ENCODE measurements at places on chromosomes 16 and 17.

DNA sequence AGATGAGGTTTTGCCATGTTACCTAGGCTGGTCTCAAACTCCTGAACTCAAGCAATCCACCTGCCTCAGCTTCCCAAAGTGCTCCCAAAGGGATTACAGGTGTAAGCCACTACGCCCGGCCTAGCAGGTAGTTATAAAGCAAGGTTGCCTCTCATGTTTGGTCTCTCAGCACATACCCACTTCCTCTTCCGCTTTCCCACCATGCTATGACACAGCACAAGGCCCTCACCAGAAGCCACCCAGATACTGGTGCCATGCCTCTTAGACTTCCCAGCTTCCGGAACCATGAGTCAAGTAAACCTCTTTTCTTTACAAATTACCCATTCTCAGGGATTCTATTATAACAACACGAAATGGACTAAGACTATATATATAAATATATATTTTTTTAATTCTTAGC is 143.6 kb downstream of the COPRS start:
- DNase-seq: no peak

DNA sequence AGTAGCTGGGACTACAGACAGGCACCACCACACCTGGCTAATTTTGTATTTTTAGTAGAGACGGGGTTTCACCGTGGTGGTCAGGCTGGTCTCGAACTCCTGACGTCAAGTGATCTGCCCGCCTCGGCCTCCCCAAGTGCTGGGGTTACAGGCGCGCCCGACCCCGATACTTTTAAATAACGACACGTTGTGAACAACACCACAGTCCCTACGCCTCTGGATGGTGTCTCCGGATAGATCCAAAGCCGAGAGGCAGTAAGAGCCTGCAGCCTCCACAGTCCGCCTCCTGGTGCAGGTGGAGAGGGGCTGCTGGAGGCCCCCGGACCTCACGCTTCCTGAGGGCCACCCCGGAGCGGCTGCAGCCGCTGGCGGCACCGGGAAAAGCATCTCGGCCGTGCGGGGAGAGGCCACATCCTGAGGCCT is 741 bp upstream of the TLCD3A start:
- DNase-seq: no peak

DNA sequence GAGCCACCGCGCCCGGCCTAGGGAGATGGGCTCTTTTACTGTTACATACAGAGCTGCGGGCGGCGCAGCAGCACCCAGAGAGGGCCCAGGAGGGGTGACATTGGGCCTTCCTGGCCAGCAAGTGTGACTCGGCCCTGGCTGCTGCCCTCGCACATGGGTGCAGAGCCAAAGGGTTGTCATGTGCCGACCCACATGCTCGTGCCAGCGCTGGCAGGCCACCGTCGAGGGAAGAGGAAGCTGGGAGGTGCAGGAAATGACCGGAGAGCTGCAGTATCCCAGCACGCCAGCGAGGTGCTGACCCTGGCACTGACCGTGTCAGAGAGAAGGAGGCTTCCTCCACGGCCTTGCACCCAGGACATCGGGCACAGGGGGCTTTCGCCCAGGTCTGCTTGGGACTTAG is 8.0 kb downstream of the ENDOV start:
- DNase-seq: no peak

DNA sequence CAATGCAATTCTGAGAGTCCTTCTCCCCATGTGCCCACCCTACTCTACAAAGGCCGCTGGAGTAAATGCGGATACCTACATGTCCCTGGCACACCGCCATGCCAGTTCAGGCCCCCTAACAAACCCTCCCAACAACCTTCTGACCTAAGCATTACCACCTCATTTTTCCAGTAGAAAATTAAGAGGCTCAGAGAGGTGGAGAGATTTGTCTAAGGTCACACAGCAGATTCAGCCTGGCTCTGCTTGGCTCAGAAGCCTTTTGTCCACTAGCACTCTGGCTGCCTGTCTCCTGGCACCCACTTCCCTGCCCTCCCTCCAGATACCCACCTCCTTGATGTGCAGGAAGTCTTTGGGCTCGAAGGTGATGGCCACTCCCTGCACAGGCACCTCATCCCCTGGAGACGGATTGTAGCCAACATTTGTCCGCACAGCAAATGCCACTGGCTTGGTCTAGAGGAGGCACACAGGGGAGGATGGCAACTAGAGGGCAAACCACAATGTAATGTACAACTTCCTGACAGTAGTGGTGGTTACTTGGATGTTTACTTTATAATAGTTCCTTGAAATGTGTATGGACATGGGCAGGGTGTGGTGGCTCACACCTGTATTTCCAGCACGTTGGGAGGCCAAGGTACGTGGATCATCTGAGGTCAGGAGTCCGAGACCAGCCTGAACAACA is 10.2 kb downstream of the CACNB1 start:
- no peak for DNase-seq

DNA sequence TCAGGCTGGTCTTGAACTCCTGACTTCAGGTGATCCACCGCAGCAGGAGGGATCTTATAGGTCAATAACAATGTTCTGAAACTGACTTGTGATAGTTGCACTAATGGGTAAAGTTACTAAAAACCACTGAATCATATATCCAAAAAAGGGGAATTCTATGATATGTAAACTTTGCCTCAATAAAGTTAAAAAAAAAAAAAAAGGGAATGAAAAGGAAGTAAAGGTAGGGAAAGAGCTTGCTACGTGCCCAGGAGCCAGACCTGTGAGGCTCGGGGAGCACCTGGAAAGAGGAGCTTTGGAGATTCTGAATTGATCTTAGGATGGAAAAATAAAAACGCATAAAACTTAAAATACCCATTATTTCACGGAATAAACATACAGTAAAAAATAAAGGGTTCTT is 20.8 kb upstream of the TRAP1 start:
- no peak for DNase-seq

DNA sequence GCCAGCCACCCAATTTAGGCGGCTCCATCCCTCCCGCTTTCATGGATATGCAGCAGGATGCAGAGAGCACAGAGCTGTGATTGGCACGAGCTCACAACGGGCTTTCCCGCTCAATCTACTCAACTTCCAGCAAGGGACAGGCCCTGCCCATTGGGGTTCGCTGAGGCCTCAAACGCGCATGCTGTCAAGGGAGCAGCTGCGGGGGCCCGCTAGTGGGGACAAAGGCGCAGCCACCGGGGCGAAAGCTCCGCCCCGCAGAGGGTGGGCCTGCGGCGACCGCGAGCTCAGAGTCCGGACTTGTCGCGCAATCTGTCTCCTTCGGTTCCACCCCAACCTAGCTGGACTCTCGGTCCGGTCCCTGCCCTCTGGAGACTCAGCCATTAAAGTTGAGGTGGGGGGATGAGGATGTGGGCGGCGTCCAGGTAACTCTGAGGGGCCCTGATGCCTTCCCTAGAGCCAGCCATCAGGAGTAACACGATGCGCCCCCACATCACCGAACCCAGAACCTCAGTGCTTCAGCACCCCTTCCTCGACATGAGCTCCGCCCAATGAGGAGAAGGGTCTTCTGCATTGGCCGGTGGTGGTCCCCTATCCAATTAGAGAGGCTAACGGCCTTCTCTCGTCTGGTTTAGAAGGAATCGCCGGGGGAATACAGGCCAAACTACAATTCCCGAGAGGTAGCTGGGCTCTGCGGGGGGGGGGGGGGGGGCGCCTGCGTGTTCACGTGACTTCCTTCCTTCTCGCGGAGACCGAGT is 489 bp upstream of the NFATC3 start:
- DNase-seq: peak; percentile 42

DNA sequence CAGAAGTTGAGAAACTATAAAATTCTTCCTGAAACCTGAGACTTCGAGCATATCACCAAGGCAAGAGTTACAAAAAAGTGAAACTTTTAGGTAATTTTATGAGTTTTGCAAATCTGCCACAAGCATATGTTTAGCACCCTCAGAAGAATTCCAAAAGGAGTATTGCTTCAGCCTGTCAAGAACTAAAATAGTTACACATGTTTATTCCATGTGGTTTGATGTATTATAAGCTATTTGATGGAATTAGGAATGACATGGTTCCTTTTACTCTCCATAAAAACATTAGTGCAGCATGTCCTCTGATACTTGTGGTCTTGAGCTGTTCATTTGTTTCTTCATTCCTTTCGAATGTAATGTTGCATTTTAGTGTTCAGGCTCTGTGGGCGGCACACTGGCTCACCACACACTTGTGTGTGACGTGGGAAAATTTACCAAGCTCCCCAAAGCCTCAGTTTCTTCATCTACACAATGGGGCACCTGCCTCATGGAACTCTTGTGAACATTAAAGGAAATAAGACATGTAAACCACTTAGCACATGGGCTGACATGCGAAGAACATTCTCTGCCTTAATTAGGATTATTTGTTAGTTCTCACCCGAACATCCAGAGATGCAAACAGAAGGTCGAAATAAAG is 204.2 kb upstream of the FOXF1 start:
- no peak for DNase-seq

DNA sequence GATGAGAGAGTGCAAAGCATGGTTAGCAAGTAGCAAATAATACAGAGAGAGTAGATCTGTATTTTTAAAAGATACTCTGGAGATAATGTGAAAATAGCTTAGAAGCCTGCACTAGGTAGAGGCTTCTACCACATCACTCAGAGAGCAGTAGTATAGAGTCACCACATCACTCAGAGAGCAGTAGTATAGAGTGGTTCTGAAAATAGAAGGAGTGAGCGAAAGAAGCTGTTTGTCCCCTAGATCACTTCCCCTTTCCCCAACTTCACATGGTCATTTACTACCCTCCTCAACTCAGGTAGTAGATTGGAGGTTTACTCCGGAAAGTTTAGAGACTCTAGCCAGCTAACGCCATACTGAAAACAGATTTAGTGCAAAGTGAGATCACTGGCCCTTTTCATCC is 17.1 kb downstream of the DGKE start:
- no peak for DNase-seq

DNA sequence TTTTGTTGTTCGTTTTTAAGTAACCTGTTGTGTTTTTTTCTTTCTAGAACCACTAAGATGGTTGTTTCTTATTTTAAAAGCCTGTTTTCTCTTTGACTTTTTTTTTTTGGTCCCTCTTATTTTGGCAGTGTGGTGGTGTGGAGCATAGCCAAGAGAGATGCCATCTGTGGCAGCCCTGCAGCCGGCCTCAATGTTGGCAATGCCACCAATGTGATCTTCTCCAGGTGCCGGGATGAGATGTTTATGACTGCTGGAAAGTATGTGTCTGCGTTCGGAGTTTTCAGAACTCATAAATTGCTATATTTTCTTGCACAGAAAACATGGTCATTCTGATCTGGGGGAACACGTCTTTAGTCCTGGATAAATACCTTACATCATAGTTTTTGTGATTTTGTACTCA is 17.6 kb downstream of the CFAP52 start:
- no peak for DNase-seq

- DNase-seq: no peak
Measured at GRCh38 chr17:17054636-17055035, 12.4 kb downstream of the MPRIP start.

- no peak for DNase-seq
Measured at GRCh38 chr16:47359478-47359877, 101.4 kb downstream of the ITFG1 start.

GRCh38 chr17:80647746-80648145 is 103.1 kb downstream of the RPTOR start:
- no peak for DNase-seq

DNA sequence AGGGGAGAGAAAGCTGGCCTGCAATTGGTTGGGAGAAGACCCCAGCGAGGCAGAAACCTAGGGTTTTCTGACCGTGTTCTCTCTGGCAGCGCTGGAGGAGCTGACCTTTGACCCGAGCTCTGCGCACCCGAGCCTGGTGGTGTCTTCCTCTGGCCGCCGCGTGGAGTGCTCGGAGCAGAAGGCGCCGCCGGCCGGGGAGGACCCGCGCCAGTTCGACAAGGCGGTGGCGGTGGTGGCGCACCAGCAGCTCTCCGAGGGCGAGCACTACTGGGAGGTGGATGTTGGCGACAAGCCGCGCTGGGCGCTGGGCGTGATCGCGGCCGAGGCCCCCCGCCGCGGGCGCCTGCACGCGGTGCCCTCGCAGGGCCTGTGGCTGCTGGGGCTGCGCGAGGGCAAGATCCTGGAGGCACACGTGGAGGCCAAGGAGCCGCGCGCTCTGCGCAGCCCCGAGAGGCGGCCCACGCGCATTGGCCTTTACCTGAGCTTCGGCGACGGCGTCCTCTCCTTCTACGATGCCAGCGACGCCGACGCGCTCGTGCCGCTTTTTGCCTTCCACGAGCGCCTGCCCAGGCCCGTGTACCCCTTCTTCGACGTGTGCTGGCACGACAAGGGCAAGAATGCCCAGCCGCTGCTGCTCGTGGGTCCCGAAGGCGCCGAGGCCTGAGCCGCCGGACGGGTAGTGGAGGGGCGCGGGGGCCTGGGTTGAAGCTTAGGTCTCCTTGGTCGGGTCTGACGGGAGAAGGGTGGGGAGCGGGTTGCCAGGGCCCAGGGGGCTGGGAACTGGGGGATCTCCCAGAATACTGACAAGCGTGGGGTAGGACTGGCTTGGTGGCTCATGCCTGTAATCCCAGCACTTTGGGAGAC is 7.4 kb upstream of the PYDC1 start:
- no peak for DNase-seq

GRCh38 chr17:35499548-35499947 is 37.9 kb downstream of the SLFN12L start:
- no peak for DNase-seq

DNA sequence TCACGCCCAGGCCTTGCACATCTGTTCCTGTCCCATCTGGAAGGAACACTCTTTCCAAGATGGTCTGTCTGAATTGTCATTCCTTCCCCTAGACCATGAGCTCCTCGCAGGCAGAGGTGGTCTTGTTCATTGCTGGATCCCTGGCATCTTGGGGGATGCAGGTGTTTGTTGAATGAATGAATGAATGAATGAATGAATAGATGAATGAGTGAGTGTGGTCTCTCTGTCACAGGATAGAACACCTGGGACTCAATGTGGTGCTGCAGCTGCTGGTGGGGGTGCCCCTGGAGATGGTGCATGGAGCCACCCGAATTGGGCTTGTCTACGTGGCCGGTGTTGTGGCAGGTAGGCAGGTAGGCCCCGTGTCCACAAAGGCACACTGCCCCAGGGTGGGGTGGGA is 32.2 kb downstream of the RHBDL3 start:
- DNase-seq: no peak

DNA sequence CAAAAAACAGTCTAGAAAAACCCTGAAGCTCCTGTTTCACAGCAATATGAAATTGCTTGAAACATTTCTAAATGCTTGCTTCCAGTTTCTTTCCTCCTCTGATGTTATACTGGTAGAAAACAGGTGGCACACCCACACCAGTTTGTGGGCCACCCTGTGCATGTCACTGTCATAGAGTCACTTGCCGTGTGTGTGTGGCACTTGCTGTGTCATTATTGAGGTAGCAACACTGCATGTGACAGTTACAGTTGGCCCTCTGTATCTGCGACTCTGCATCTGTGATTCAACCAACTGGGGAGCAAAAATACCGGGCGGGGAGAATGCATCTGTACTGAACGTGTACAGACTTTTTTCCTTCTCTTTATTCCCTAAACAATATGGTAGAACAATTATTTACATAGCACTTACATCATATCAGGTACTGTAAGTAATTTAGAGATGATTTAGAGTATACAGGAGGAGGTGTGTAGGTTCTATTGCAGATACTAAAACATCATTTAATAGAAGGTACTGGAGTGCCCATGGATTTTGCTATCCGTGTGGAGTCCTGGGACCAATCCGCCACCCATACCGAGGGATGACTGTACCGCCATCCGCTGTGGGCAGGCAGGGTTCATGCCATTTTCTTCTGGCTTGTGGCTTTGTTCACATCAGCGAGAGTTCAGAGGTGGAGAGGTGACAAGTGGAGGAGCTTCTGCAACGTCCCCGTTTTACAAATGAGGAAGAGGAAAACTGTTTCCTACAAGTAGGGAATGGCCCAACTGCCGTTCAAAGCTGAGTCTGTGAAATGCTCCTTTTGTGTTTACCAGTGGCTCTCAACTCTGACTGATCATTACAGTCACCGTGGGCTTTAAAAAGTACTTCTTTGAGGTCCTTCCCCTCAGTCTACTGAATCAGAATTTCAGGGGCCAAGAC is 373.7 kb downstream of the SNX29 start:
- DNase-seq: no peak

Data from NCI-H187 (cell line).